ENCODE measurements at places on chromosomes 7 and 10. TPM values are rescaled to one million over a fixed set of nuclear protein-coding genes. Genes with fewer than 3 reads are reported as not detected.

Gene ZPBP
- total RNA-seq, result not detected

Gene LIPJ
- total RNA-seq, result not detected

Gene ATP6V0A4
- total RNA-seq, result 0.09 TPM

Gene SLC26A4
- total RNA-seq, result 3.4 TPM

Gene PRKG1
- total RNA-seq, result 3.0 TPM

Gene TCF7L2
- total RNA-seq, result 2.4 TPM

Gene LIPF
- total RNA-seq, result not detected

Gene SPDYE6
- total RNA-seq, result not detected

Gene STN1
- 27.0 TPM for total RNA-seq

Gene TRPV5
- total RNA-seq, result not detected

Gene SFTPA2
- total RNA-seq, result not detected

Gene GSTO2
- 1.0 TPM for total RNA-seq

Gene ASB10
- not detected for total RNA-seq

Gene PNLIPRP1
- total RNA-seq, result not detected

Gene DGKI
- 2.5 TPM for total RNA-seq

Gene UPK3B
- 0.11 TPM for total RNA-seq

Gene DNAJB6
- 123 TPM for total RNA-seq

Gene OR2A5
- not detected for total RNA-seq

Gene TYW1B
- 1.9 TPM for total RNA-seq

Gene CYCS
- total RNA-seq, result 30.1 TPM

Gene INA
- under 0.01 TPM for total RNA-seq

Gene DDC
- not detected for total RNA-seq

Gene AVPI1
- total RNA-seq, result 6.3 TPM

Gene HECW1
- not detected for total RNA-seq

Gene GSDME
- 7.6 TPM for total RNA-seq

Gene TMUB1
- total RNA-seq, result 17.0 TPM

Gene CEP55
- total RNA-seq, result 6.4 TPM

Gene CXCL12
- 1.4 TPM for total RNA-seq

Gene CREB3L2
- 32.7 TPM for total RNA-seq
